Activated CD4-positive, alpha-beta memory T cell treated with anti-CD3 and anti-CD28 coated beads for 36 hours (primary cell): ENCODE measurements at places on chromosomes 13 and 19.

- DNase-seq: no peak
Measured at GRCh38 chr13:63408331-63409189, 1992.9 kb upstream of the PCDH20 start.

GRCh38 chr13:107251341-107251740, 683.4 kb upstream of the ARGLU1 start:
- no peak for DNase-seq

DNA sequence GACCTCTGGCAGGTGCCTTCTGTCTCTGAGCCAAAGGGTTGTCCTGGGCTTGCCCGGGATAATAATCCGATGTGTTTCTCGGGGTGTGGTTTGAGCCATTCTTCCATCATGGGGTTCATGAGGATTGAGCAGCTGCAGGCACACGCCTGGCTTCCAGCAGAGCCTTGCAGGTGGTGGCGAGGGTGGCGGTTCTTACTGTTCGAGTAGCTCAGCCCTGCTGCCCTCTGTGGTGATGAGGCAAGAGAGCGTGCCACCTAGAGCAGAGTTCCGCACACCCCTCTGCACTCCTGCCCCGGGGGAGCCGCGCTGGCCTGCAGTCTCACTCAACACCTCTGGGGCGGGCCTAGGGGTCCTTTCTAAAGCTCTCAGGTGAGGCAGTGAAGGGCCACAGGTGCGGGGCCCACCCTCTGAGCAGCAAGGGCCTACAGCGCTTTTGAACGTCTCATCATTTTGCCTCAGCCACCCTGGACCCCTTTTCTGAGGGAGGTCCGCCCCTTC, 3.8 kb downstream of the SCN1B start:
- no peak for DNase-seq

GRCh38 chr13:100646030-100646673, 28.4 kb downstream of the TMTC4 start:
- DNase-seq: no peak
